ENCODE measurements at places on chromosomes 6 and 20. TPM values are rescaled to one million over a fixed set of nuclear protein-coding genes. Genes with fewer than 3 reads are reported as not detected.

- no peaks in the 10 kb centered on the region for H3K4me1 ChIP-seq
- H3K36me3 ChIP-seq, result peaks cover 18% of the 10 kb centered on the region
- DNase-seq, result no peak
- peaks cover 37% of the 10 kb centered on the region for H3K27me3 ChIP-seq
- no peak overlapping the region for H3K27ac ChIP-seq
Observed at GRCh38 chr6:150297327-150298029, 71.3 kb upstream of the IYD start.

DNA sequence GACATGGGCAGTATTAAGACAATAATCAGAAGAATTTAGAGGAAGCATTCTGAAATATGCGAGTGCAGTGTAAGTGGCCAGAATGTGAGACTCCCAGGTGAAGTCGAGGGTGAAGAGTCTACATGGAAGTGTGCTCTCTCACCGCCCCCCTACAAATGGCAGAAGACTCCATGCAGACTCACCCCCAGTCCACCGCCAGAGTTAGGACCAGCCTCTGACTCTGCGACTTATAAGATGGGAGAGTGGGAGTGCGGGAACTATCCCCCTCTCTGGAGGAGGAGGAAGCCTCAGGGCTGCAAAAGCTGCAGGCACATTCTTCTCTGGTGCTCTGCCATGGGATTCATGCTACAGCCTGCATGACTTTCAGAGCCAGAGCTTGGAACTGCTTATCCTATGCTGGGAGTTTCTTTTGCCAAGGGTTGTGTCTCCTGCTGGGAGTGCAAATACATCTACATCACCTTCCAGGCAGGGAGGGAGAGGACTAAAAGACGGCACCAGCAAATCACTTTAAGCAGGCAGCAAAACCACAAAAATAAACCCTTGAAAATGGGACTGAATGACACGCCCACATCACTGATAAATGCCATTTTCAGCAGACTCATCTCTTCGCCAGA is 206.7 kb upstream of the SULF2 start:
- no peak for DNase-seq
- no peak overlapping the region for H3K4me3 ChIP-seq
- no peak overlapping the region for H3K27ac ChIP-seq
- peaks cover 6% of the 10 kb centered on the region for H3K36me3 ChIP-seq
- no peaks in the 10 kb centered on the region for H3K4me1 ChIP-seq
- H3K27me3 ChIP-seq, result peaks cover 27% of the 10 kb centered on the region

GRCh38 chr6:111724505-111724904 is 118.8 kb upstream of the TRAF3IP2 start:
- DNase-seq, result peak; percentile 75
- peaks cover 4% of the 10 kb centered on the region for H3K36me3 ChIP-seq
- peak overlapping the region; percentile 72 for H3K27ac ChIP-seq
- peak overlapping the region; percentile 87 for H3K4me3 ChIP-seq
- H3K4me1 ChIP-seq, result peaks cover 52% of the 10 kb centered on the region
- no peaks in the 10 kb centered on the region for H3K27me3 ChIP-seq

DNA sequence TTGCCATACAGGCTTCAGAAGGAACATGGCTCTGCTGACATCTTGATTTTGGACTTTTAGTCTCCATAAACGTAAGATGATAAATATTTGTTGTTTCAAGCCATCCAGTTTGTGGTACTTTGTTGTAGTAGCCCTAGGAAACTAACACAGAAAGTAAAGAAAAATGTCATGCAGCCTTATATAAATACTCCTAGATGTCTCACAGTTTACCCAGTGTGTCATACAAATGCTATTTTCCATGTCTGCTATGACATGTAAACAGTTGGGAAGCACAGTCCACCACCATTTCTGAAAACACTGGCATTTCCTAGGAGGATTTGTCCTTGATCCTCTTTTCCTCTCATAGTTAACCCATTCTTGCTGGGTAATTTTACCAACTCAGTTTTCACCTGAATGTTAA is 30.6 kb upstream of the ME1 start:
- no peak overlapping the region for H3K27ac ChIP-seq
- H3K4me3 ChIP-seq, result no peak overlapping the region
- no peaks in the 10 kb centered on the region for H3K27me3 ChIP-seq
- no peak for DNase-seq
- H3K36me3 ChIP-seq, result no peaks in the 10 kb centered on the region

- no peak for DNase-seq
- H3K4me1 ChIP-seq, result no peaks in the 10 kb centered on the region
- H3K27me3 ChIP-seq, result peaks cover 26% of the 10 kb centered on the region
- H3K36me3 ChIP-seq, result no peaks in the 10 kb centered on the region
- no peak overlapping the region for H3K27ac ChIP-seq
- no peak overlapping the region for H3K4me3 ChIP-seq
Observed at GRCh38 chr6:75539136-75539535, 45.5 kb upstream of the FILIP1 start.

The CLPSL1 gene
- polyA plus RNA-seq, result not detected

The PNPLA1 gene
- polyA plus RNA-seq, result not detected

The BICRAL gene
- 4.9 TPM for polyA plus RNA-seq

GRCh38 chr20:41249411-41250281 is 67.9 kb downstream of the ZHX3 start:
- peak overlapping the region; percentile 38 for H3K4me3 ChIP-seq
- DNase-seq, result peak; percentile 8
- no peaks in the 10 kb centered on the region for H3K36me3 ChIP-seq
- H3K4me1 ChIP-seq, result peaks cover 55% of the 10 kb centered on the region
- H3K27me3 ChIP-seq, result no peaks in the 10 kb centered on the region
- peak overlapping the region; percentile 67 for H3K27ac ChIP-seq

The EDN1 gene
- not detected for polyA plus RNA-seq

DNA sequence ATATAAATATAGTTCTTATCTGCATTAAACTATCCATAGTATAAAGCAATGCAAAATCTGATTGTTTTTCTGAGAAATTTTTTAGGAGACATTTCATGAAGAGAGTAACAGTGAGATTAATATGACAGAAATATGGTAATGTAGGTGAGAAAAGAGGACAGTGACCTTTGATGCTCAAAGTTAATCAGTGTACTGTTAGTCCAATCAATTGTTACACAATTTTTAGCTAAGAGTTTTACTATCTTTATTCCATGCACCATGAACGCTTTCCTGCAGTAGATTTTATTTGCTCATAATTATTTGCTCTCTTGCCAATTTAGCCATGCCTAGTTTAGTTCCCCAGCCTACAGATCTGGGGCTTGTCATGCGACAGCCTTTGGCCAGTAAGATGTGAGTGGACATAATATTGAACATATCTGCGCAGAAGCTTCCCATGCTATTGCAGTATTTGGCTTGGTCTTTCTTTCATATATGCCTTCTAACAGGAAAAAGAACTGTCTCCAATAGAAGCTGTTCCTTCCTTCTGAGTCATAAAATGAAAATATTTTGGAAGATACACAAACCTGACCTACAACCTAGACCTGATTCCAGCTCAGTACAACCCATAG is 38.7 kb downstream of the FKBP1C start:
- no peak for DNase-seq
- H3K36me3 ChIP-seq, result no peaks in the 10 kb centered on the region
- H3K27me3 ChIP-seq, result no peaks in the 10 kb centered on the region
- H3K4me3 ChIP-seq, result no peak overlapping the region
- no peak overlapping the region for H3K27ac ChIP-seq

GRCh38 chr6:16585805-16586204 is 175.5 kb downstream of the ATXN1 start:
- no peaks in the 10 kb centered on the region for H3K27me3 ChIP-seq
- peaks cover 11% of the 10 kb centered on the region for H3K4me1 ChIP-seq
- H3K4me3 ChIP-seq, result no peak overlapping the region

- peaks cover 57% of the 10 kb centered on the region for H3K27me3 ChIP-seq
- no peak for DNase-seq
- H3K4me1 ChIP-seq, result peaks cover 8% of the 10 kb centered on the region
Observed at GRCh38 chr20:57756921-57757320, 47.1 kb upstream of the PMEPA1 start.

DNA sequence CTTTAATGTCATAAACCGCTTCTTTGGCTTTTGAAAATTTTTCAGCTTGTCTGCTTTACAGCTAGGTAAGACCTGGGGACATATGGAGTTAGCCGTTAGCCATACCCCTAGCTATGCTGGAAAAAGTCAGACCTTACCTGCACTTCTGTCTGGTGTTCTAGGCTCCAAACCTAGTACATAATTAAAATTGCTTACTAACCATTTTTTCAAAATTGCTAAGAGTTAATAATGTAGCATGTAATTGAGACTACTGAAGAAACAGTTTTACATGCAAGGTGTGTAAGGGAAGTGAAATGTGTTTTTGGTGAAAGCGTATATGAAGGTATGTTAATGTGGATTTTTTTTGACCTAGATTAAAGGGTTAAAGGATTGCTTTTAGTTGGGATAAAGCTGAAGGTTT is 336.9 kb downstream of the RNF144B start:
- H3K4me3 ChIP-seq, result no peak overlapping the region
- H3K27me3 ChIP-seq, result no peaks in the 10 kb centered on the region
- H3K27ac ChIP-seq, result no peak overlapping the region

The RFX6 gene
- polyA plus RNA-seq, result not detected

The SPDEF gene
- polyA plus RNA-seq, result not detected

- H3K36me3 ChIP-seq, result no peaks in the 10 kb centered on the region
- no peak overlapping the region for H3K27ac ChIP-seq
- H3K4me1 ChIP-seq, result no peaks in the 10 kb centered on the region
- no peak for DNase-seq
- no peaks in the 10 kb centered on the region for H3K27me3 ChIP-seq
Observed at GRCh38 chr6:25239059-25239458, 40.1 kb upstream of the CARMIL1 start.

DNA sequence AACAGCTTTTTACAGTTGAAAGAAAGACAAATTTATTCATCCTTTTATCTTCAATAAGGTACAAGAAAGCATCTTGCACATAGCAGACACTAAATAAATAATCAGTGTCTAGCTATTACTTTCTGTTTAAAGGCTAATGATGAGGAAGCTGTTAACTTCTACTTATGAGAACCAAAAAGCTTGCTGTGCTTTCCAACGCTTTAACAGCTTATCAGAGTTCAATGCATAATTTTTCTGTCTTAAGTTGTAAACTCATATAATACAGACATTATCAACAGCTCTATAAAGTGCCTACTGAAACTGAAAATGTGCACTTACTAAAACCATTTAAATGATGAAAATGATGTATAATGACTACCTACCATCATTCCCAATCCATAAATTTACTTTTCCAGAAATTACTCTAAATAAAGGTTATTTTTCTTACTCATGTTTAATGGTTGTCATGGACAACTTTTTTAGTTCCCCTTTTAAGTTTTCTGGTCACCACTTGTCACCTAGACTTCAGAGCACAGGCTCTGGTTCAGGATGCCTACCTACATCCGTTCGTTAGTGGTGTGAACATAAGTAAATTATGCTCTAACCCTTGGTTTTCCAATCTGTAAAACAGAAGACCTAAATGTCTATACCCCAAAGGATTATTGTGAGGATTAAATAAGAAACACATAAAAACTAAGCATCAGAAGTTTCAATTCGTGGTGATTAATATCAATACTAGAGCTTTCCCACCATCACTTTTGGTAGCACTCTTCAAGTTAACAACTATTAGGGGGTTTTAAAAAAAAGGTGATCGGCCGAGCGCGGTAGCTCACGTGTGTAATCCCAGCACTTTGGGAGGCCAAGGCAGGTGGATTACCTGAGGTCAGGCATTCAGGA is 8.0 kb downstream of the PNISR start:
- peak overlapping the region; percentile 27 for H3K27ac ChIP-seq
- peaks cover 40% of the 10 kb centered on the region for H3K4me1 ChIP-seq
- H3K4me3 ChIP-seq, result no peak overlapping the region
- H3K36me3 ChIP-seq, result peaks cover 8% of the 10 kb centered on the region
- H3K27me3 ChIP-seq, result no peaks in the 10 kb centered on the region

- H3K27ac ChIP-seq, result no peak overlapping the region
- no peaks in the 10 kb centered on the region for H3K27me3 ChIP-seq
- DNase-seq, result no peak
- H3K4me1 ChIP-seq, result no peaks in the 10 kb centered on the region
Observed at GRCh38 chr20:11094711-11095110, 420.9 kb upstream of the JAG1 start.

- no peak overlapping the region for H3K27ac ChIP-seq
- no peak overlapping the region for H3K4me3 ChIP-seq
- no peaks in the 10 kb centered on the region for H3K4me1 ChIP-seq
- DNase-seq, result no peak
- H3K27me3 ChIP-seq, result peaks cover 14% of the 10 kb centered on the region
Observed at GRCh38 chr6:168150551-168151320, 71.7 kb upstream of the FRMD1 start.

DNA sequence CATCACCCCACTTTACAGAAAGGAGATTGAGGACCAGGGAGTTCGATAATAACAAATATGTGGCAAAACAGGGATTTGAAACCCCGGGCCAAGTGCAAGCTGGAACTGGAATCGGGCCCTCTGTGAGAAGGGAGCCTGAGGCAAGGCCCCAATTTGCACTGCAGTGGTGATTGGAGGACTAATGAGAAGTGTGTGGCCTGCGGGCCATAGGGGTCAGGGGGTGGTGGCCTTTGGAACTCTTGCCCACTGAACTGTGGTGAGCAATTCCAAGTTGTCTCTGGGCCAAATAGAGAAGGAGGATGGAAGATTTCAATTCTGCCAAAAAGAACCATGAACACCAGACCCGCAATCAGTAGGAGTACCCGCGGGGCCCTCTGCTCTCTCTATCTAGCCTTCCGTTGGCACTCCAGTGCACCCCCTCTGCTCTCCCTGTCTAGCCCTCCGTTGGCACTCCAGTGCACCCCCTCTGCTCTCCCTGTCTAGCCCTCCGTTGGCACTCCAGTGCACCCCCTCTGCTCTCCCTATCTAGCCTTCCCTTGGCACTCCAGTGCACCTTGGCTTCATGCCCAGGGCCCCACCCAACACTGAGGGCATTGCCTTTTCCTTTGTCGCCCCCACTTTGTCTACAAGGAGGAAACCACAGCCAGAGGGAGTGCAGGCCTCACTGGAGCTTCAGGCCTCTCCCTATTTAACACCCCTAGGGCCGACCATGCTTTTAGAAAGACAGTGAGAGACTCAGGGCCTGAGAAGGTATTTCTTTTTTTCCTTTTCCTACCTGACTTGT is 6.0 kb upstream of the PTPRA start:
- no peak overlapping the region for H3K4me3 ChIP-seq
- H3K27ac ChIP-seq, result no peak overlapping the region
- H3K36me3 ChIP-seq, result no peaks in the 10 kb centered on the region
- no peak for DNase-seq
- H3K27me3 ChIP-seq, result no peaks in the 10 kb centered on the region
